Chondrocyte (in vitro differentiated cells): ENCODE measurements at places on chromosomes 5 and 9.

DNA sequence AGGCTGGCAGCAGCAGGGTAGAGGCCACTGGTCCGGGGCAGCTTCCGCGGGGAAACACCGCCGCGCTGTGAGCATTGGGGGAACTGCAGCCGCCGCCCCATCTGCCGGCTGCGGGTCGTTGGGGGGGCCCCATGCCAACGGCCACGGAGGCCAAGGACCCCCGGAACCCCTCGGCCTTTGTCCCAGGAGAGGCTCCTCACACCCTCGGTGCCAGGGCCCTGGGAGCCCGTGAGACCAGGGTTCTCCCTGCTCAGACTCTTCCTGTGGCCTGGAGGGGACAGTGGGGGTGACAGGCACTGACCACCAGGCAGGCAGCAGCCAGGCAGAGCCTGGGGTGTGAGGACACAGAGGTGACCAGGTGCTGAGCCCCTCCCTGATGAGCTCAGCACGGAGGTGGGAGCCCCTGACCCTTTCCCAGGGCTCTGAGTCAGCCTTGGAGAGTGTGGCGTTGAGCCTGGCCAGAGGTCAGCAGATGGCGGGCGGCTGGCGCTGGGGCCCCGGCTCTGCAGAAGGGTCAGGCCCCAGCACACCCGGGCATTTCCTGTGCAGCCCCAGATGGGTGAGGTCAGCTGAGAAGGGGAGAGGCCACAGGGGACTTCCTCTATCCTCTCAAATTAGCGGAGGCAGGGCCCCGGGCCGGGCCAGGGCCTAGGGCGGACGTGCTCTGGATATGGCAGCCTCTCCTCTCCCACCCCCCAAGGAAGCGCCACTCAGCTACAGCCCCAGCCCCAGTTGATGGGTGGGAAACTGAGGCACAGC is 17.9 kb upstream of the EGFL7 start:
- no peak overlapping the region for H3K27ac ChIP-seq
- no peak for DNase-seq
- H3K4me1 ChIP-seq: peaks cover 6% of the 10 kb centered on the region
- no peaks in the 10 kb centered on the region for H3K36me3 ChIP-seq
- H3K4me3 ChIP-seq: no peak overlapping the region

- H3K27ac ChIP-seq: no peak overlapping the region
- no peaks in the 10 kb centered on the region for H3K27me3 ChIP-seq
- no peak for DNase-seq
- H3K4me3 ChIP-seq: no peak overlapping the region
These were observed 66.5 kb downstream of the DTWD2 start for GRCh38 chr5:118921866-118922265.

- H3K27ac ChIP-seq: no peak overlapping the region
- peaks cover 10% of the 10 kb centered on the region for H3K36me3 ChIP-seq
- H3K4me1 ChIP-seq: peaks cover 19% of the 10 kb centered on the region
- H3K4me3 ChIP-seq: no peak overlapping the region
These were observed 296.1 kb downstream of the TAF11L14 start for GRCh38 chr5:17930346-17930745.

DNA sequence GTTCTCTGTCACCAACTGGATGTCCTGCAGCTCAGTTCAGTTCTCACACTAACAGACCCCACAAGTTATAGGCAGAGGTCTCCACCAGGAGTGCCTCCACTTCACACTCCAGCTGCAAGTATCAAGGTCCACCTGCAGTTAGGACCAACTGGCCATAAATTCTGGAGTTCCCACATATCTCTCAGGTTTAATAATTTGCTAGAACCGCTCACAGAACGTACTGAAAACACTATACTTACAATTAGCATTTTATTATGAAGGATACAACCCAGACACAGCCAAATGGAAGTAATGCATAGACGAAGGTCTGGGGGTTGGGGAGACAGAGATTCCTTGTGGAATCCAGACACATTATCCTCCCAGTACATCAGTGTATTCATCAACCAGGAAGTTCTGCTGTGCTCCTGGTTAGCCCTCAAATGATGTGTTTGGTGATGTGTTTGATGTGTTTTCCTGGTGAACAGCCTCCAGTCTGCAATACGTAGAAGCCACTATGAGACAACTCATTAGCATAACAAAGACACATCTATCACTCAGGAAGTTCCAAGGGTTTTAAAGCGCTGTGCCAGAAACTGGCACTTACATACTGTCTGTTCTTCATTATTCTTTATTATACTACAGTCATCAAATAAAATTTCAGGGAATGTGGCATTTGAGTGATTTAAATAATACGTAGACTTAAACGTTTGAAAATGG is 25.4 kb downstream of the OGN start:
- DNase-seq: no peak
- peak overlapping the region; percentile 38 for H3K27ac ChIP-seq
- peaks cover 55% of the 10 kb centered on the region for H3K4me1 ChIP-seq
- H3K27me3 ChIP-seq: no peaks in the 10 kb centered on the region
- no peak overlapping the region for H3K4me3 ChIP-seq
